HT-29 (cell line): ENCODE measurements at places on chromosomes 3 and 15. TPM values are rescaled to one million over a fixed set of nuclear protein-coding genes. Genes with fewer than 3 reads are reported as not detected.

The KBTBD8 gene
- total RNA-seq, result 0.33 and 0.89 TPM in 2 replicates

The CEMIP gene
- 7.3 and 9.4 TPM in 2 replicates for total RNA-seq

The LAMB2 gene
- total RNA-seq, result 49.5 and 56.8 TPM in 2 replicates

The EIF4G1 gene
- 494 and 497 TPM in 2 replicates for total RNA-seq

The DAZL gene
- total RNA-seq, result not detected in 2 replicates

The CLDN16 gene
- not detected in 2 replicates for total RNA-seq

The MPI gene
- total RNA-seq, result 61.3 and 81.8 TPM in 2 replicates

The FAM81A gene
- total RNA-seq, result 12.3 and 17.9 TPM in 2 replicates

The ECE2 gene
- total RNA-seq, result not detected in 2 replicates

The CORO2B gene
- not detected in 2 replicates for total RNA-seq

The CCR8 gene
- total RNA-seq, result not detected in 2 replicates

The LEKR1 gene
- total RNA-seq, result 1.4 and 3.1 TPM in 2 replicates

The POPDC2 gene
- 0.16 and 0.71 TPM in 2 replicates for total RNA-seq

The NOX5 gene
- not detected in 2 replicates for total RNA-seq

The RTP4 gene
- 0.05 and 0.23 TPM in 2 replicates for total RNA-seq

The NTRK3 gene
- total RNA-seq, result not detected in 2 replicates

The GLDN gene
- 0.97 and 2.3 TPM in 2 replicates for total RNA-seq

The XYLB gene
- total RNA-seq, result 4.2 and 4.4 TPM in 2 replicates

The LYZL4 gene
- total RNA-seq, result not detected in 2 replicates

The ARHGEF26 gene
- total RNA-seq, result 8.3 and 11.3 TPM in 2 replicates

The AGBL1 gene
- not detected in 2 replicates for total RNA-seq

The TAGLN3 gene
- total RNA-seq, result 0.08 TPM in 1 of 2 replicates, not detected in the other

The WNT7A gene
- not detected in 2 replicates for total RNA-seq

The PPP1R14D gene
- total RNA-seq, result 2.5 and 6.1 TPM in 2 replicates

The PBRM1 gene
- total RNA-seq, result 25.4 and 27.6 TPM in 2 replicates

The MCTP2 gene
- total RNA-seq, result 16.1 and 20.0 TPM in 2 replicates

The TPRG1 gene
- 0.21 TPM in 1 of 2 replicates, not detected in the other for total RNA-seq

The EPHB3 gene
- 29.4 and 30.5 TPM in 2 replicates for total RNA-seq

The ZCWPW2 gene
- total RNA-seq, result 0.51 TPM in 1 of 2 replicates, not detected in the other

The CPN2 gene
- not detected in 2 replicates for total RNA-seq

The LRRC31 gene
- 0.29 and 0.48 TPM in 2 replicates for total RNA-seq

The MUC4 gene
- 0.08 TPM in 1 of 2 replicates, not detected in the other for total RNA-seq

The PRSS50 gene
- total RNA-seq, result not detected in 2 replicates

The CD200R1 gene
- total RNA-seq, result not detected in 2 replicates

The SLC28A1 gene
- 0.08 and 0.13 TPM in 2 replicates for total RNA-seq

The LNP1 gene
- total RNA-seq, result 0.81 and 1.9 TPM in 2 replicates

The LINGO1 gene
- 0.16 and 0.31 TPM in 2 replicates for total RNA-seq

The AHSG gene
- not detected in 2 replicates for total RNA-seq

The ANKRD63 gene
- total RNA-seq, result not detected in 2 replicates

The RLBP1 gene
- 0.18 TPM in 1 of 2 replicates, not detected in the other for total RNA-seq

The SLC22A13 gene
- total RNA-seq, result 0.25 and 0.26 TPM in 2 replicates

The TNNC1 gene
- 5.7 and 6.5 TPM in 2 replicates for total RNA-seq

The ATG7 gene
- 11.4 and 17.4 TPM in 2 replicates for total RNA-seq
